ENCODE measurements at places on chromosomes 2 and 18. TPM values are rescaled to one million over a fixed set of nuclear protein-coding genes. Genes with fewer than 3 reads are reported as not detected.

The DUSP28 gene
- 72.3 TPM for total RNA-seq

DNA sequence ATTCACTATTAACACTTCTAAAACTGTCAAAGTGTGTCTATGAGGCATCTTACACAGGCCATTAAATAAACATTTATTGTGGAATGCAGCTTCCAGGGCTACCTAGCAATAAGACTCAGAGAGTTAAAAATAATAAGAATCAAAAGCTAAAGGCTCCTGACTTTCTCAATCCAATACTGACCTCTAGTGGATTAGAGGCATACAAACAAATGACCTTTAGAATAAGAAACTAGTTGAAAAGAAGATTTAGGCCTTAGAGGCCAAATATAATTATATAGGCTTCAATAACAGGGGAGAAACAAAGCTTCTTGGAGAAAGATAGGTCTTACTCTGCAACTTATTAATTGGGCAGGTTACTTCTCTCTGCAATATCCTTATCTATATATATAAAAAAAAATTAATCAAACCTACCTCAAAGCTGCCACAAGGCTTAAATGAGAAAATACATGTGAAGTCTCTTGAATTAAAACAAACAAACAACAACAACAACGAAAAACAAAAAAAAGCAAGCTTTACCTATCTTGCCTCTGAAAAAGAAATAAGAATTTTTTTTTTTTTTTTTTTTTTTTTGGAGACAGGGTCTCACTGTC, 246.1 kb downstream of the EXOC6B start:
- no peak for DNase-seq

GRCh38 chr2:172465417-172466334, 38.3 kb downstream of the ITGA6 start:
- no peak for DNase-seq

The LGALSL gene
- total RNA-seq = 35.4 TPM

DNA sequence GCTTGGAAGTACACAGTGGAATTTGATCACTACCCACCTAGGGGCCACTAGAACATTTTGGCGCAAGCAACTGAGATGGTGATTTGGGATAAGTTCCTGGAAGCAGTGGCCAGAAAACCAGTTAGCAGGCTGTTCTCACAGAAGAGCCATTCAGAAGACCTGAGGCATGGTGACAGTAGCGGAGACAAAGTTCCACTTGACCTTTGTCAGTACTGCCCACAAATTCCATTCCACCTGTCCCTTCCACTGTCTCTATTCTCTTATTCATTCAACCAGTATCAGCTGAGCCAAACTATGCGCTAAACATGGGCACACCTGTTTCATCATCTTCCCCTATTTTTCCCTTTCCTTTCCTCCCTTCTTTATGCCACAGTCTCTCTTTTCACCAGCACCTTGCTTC, 59.2 kb upstream of the PPP1CB start:
- DNase-seq = no peak

DNA sequence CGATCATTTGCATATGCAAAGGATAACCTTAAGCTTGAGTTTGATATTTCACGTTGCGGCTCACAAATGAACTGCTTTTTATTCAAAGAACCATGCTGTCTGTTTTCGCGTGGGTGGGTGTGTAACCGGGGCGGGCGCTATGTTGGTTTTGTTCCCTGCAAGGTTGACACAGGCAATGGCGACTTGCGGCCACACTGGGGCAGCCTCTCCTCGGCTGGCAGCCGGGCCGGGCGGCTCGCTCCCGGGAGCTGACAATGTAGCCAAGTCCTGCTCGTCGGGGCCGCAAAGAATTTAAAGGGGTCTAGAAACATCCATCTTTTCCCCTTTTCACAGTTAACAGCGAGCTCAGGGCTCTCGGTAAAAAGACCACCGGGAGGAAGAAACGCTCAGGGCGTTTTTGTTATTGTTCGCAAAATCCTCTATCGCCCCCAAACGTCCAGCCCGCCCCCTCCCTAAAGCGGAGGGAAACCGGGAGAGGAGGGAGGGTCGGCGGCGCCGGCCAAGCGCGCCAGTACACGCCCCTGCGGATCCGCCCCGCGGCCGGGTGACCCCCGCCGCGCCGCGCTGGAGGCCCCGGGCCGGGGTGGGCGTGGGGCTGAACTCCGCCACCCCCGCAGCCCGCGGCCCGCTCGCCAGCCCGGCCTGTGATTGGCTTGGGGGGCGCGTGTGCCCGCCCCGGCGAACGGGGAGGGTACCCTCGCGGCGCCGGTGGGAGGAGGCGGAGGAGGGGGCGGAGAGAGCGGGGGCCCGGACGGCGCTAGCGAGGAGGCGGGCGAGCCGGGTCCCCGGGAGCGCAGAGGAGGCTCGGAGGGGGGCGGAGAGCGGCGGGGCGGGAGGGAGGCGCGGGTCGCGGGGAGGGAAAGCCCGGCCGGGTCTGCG, at the start of gene NEDD4L:
Gene NEDD4L (plus strand): TSS at position 736 of the 879 bp plus-strand sequence. CDS start 435 bp downstream, outside the sequence.
- DNase-seq = peak; percentile 36

- DNase-seq = no peak
These were observed 5.8 kb upstream of the TTC21B start for GRCh38 chr2:165959371-165959770.

- DNase-seq = no peak
These were observed 6.1 kb downstream of the ADI1 start for GRCh38 chr2:3513026-3513810.

DNA sequence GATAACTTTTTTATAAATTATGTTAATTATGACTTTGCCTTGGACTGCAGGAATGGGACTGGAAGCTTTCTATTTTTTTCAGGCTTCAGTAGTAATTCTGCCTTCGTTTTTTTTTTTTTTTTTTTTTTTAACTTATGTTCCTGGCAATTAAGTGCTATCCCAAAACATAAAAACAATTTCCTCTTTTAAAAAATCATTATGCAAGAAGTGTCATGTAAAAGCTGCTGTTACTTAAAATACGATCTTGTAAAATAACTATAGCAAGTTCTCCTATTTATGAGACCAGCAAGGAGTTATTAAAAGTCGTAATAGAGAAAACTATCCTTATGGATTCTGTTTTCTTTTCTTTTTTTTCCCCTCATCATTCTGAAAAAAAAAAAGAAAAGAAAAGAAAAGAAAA, 301.6 kb upstream of the FBXO11 start:
- no peak for DNase-seq

- DNase-seq = no peak
These were observed 29.9 kb upstream of the ZNF512 start for GRCh38 chr2:27552941-27553340.

GRCh38 chr2:230619491-230619890, 93.2 kb upstream of the CAB39 start:
- DNase-seq = no peak

The DTNA gene
- 7.3 TPM for total RNA-seq

- DNase-seq = no peak
These were observed 79.3 kb downstream of the CLHC1 start for GRCh38 chr2:55152475-55153412.

DNA sequence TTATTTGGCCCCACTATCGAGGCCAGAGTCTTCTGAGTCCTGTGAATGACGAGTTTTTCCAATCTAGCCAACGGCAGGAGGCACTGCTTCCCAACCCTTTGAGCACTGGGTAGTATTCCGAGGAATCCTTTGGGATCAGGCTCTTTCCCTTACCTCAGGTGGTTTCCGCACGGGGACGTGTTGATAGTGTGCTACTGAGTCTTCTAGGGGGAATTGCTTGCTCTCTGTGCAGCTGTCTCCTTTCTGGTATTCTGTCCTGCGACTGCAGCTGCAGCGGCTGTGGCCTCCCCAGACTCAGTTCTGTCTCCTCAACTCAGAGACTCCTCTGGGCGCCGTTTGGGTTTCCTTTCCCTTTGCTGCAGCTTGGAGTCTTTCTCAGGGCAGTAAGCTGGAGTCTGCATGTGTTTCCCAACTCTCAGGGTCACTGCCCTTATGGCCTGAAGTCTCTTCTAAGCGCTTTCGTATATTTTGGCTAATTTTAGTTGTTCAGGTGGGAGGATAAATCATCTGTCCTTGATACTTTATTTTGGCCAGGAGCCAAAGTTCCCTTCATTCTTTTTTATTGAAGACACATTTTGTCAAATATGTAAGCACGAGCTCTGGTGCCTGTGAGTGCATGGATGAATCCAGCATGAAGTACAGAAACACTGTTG, 118.4 kb downstream of the MAP4K4 start:
- DNase-seq = no peak

The DSG3 gene
- total RNA-seq = not detected

The EVX2 gene
- not detected for total RNA-seq

DNA sequence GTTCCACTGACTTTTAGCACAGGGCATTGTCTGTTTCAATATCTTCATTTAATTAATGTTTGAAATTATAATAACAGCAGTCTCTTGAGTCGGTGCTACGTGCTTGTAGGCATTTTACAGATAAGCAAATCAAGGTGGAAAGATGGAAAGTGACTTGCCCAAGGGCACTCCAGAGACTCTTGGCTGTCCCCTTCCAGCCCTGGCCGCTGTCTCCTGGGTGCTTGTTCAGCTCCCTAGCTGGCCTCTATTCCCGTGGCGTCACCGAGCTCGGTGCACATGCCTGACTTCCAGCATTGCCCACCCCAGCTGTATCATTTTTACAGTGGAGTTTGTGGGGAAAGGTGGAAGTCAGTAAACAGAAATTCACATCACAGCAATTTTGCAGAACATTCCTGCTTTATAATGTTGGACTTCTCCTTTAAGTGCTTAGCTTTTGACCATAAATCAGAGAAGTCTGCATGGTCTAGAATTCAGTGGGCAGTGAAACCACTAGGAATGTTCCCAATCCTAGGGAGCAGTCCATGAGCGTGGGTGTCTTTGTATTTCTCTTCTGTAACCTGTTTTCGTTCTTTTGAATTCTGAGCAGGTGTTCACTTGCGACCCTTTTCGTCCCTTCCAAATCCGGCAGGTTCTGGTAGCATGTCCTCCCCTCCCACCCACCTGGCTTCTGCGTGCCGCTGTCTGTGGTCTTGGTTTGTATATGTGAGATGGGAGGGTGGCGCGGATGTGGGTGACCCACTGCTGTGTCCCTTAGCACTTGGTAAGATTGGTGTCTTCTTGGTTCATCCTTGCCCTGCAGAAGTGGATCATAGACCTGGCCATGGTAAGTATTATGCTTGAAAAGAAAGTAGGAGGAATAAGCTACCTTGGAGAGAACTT, 8.4 kb downstream of the SLC66A3 start:
- no peak for DNase-seq

The LIPG gene
- total RNA-seq = 1.6 TPM

The SNORC gene
- total RNA-seq = not detected

GRCh38 chr2:240426845-240427721, 8.4 kb upstream of the GPC1 start:
- DNase-seq = no peak

- no peak for DNase-seq
These were observed 311.7 kb upstream of the PKDCC start for GRCh38 chr2:41736105-41736567.

GRCh38 chr2:191857259-191857805, 10.4 kb upstream of the CAVIN2 start:
- DNase-seq = no peak

GRCh38 chr2:124778076-124778475, 753.0 kb downstream of the CNTNAP5 start:
- DNase-seq = no peak

DNA sequence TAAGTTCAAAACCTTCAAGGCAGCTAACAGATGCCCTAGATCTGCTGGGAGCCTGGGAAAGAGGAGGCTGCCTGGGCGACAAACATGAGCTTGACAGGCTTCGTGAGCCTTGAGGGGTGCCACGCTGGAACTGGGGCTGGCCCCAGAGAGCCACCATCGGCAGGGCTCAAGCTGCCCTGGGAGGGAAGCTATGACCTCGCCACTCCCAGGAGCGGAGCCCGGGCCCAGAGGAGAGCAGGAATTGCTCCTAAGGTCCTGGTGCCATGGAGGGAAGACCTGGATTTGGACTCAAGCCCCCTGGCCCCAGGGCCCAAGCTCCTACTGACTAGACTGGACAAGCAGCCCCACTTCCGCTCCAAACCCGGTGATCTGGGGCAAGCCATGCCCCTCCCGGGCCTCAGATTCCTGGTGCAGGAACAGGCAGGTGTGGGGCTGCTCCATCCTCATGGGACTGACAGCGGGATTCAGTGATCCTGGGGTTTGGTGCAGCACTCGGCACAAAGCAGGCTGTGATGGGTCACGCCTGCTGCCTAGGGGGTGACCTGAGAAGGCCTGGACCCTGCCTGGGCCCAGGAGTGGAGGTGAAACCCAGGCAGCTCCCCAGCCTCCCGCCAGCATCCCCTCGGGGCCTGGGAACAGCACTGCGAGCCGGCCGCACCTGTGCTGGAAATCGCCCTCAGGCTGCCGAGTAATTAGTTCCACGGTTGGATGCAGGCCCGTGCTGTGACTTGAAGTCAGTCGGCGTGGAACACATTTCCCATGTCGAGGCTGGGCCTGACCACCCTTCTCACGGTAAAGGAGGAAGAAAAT, 246.9 kb downstream of the NDUFA10 start:
- no peak for DNase-seq

GRCh38 chr2:17733599-17733998, 20.0 kb downstream of the SMC6 start:
- DNase-seq = no peak

DNA sequence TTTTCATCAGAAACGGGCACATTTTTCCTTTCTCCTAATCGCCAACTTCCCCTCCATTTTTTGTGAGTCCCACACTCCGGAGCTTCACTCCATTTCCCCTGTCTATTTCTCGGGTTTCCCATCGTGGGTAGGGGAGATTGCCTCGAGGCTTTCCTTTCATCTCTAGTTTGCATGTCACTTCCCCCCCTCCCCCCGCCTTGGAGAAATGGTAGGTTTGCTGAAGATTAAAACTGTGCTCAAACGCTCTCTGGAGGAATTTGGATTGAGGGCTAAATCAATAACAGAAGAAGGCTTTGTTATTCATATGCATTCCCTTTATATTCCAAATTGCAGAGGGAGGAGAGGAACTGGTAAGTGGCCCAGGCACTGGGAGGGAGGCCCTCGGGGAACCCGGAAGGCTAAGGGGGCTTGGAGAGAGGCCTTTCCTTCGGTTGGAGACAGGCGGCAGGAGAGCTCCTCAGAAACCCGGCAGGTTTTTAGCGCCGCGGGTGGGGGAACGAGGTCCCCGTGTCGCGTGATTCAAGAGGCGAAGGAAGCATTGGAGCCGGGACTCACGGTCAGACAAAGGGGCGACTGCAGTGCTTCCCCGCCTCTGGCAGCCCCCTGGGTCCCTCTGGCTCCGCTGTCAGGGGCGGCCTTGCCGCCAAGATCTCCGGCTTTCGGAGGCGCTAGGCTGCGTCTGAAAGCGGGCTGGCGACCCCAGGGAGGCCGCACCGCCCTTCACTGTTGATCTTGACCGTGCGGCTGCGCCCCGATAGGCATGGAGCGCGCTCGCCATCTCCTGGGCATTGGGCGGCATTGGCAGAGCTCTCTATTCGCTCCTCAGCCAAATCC, 2.4 kb upstream of the HOXD12 start:
- DNase-seq = peak; percentile 77

DNA sequence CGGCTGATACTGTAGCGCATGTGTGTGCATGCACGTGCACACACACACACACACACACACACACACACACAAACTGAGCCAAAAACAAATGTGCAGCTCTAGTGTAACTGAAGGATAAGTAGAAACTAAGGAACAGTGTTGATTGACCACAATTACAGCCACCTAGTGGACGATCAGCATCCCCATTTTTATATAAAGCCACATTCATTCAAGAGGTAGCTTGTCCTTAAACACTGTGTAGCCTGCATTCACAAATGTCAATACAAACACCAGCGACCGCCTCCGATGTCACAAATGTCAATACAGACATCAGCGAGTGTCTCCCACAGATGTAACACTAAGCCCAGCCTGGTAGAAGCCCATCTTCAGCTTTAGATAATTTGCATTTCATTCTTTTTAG, 167.4 kb downstream of the PTGR3 start:
- no peak for DNase-seq
